ENCODE measurements at places on chromosomes 12 and 14.

DNA sequence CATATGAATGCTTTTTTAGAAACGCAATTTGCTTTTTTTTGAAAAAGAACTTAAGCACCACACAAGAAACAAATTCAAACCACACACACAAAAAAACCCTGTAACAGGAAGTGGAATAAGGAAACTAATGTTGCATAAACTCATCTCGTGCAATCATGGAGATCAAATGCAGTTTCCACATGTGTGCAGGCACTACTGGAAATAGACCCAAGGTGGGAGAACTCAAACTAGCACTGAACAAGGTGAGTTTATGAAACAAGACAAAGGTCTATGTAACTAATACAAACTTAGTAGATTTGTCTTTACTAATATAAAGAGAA, 17.5 kb downstream of the NIN start:
- no peak for DNase-seq

DNA sequence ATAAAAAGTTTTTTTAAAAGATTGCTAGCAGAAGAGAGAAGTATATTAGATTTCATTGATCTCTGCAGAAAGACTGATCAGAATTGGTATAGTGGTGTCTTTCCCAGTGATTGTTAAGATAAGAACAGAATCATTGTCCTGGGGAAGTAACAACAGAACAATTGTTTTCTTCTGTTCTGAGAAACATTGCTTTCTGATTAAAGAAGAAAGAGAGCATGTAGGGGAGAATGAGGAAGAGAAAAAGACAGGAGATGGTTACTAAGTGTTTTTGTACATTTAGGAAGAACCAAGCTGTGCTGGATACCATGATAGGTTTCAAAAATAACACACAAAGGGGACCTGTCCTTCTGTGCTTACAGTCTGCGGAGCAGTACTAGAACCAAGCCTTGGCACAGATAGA, 5.0 kb downstream of the USP30 start:
- DNase-seq: no peak

GRCh38 chr14:49497725-49498348, 88.3 kb downstream of the RPS29 start:
- DNase-seq: peak; percentile 56

GRCh38 chr12:63304887-63305316, 153.9 kb upstream of the AVPR1A start:
- DNase-seq: no peak

- DNase-seq: no peak
Measured at GRCh38 chr12:7498809-7499208, 4.8 kb downstream of the CD163 start.

DNA sequence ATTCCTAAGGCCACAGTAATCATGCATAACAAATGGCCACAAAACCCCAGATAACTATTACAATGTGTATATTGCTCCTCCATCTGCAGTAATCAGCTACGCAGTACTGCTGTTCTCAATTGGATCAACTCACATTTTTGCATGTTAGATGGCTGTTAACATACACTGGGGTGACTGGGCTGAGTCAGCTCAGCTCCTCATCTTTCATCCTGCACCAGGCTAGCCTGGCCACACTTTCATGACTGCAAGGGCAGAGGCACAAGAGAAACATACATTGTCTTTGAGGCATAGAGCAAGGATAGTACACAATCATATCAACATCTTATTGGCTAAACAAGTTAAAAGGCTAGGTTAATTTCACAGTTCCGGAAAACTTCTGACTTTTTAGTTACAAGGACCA, 306.6 kb downstream of the SLC6A15 start:
- DNase-seq: no peak

- DNase-seq: no peak
Measured at GRCh38 chr14:29037411-29037810, 270.8 kb downstream of the FOXG1 start.

GRCh38 chr12:105227879-105228278, 8.1 kb downstream of the APPL2 start:
- DNase-seq: no peak

GRCh38 chr14:93688820-93689219, 99.5 kb downstream of the PRIMA1 start:
- DNase-seq: peak; percentile 62

DNA sequence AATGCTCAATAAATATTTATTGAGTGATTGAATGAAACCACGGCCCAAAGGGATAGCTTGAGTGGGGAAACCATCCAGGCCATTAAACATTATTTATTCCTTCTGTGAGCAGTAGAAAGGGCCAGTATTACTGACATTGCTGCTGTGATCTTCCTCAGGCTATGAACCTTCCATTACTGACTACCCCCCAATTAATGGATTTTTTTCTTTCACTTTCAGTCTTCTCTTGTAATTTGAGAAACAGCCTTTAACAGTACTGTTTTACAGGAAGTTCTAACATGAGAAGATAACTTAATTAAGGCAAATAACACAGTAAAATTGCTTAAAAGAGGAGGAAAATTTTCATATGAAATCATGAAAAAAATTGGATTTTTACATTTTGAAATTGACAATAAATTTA, 629.5 kb downstream of the TRHDE start:
- no peak for DNase-seq

DNA sequence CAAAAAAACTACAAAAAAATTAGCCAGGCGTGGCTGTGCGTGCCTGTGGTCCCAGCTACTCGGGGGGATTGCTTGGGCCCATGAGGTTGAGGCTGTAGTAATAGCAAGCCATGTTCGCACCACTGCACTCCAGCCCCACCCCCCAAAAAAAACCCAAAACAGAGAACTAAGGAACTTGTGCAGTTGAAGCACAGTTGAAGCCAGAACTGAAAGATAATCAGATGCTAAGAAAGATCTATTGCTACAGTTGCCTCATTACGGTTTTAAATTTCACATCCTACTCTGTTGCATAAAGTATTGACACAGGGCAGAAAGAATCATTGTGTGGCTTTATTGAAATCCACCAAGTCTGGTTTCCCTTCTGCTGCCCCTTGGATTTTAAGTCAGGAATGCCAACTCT, 3.8 kb downstream of the CS start:
- no peak for DNase-seq

- no peak for DNase-seq
Measured at GRCh38 chr14:63652406-63652805, 10.7 kb upstream of the WDR89 start.

- no peak for DNase-seq
Measured at GRCh38 chr14:53975444-53975843, 18.8 kb upstream of the BMP4 start.

DNA sequence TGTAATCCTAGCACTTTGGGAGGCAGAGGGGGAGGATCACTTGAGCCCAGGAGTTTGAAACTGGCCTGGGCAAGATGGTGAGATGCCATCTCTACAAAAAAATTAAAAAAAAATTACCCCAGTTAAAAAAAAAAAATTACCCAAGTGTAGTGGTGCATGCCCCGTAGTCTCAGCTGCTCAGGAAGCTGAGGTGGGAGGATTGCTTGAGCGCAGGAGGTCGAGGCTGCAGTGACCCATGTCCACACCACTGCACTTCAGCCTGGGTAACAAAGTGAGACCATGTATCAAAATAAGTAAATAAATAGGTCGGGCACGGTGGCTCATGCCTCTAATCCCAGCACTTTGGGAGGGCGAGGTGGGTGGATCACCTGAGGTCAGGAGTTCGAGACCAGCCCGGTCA, 128.8 kb downstream of the VRK1 start:
- DNase-seq: no peak

- peak; percentile 59 for DNase-seq
Measured at GRCh38 chr14:45610318-45610717, 357.3 kb upstream of the MIS18BP1 start.

- no peak for DNase-seq
Measured at GRCh38 chr14:99217066-99217955, 54.7 kb downstream of the BCL11B start.

- no peak for DNase-seq
Measured at GRCh38 chr14:50045039-50045711, 71.2 kb downstream of the VCPKMT start.

DNA sequence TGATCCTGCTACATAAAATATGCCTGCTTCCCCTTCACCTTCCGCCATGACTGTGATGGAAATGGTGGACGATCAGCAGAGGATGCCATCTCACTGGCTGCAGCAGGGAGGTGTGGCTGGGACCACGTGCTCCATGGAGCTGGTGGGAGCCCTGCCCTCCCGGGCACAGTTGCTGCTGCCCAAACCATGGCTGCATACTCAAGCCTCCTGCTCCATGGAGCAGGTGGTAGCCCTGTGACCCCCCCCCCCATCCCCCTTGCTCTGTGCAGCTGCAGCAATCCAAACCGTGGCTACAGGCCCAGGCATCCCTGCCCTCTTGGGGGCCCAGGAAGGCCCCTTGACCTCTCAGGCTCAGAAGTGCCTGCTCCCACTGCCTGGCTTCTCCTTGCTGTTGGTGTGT, 597.5 kb upstream of the LMO3 start:
- DNase-seq: no peak

GRCh38 chr12:104999347-104999685, 13.2 kb downstream of the NOPCHAP1 start:
- DNase-seq: no peak

DNA sequence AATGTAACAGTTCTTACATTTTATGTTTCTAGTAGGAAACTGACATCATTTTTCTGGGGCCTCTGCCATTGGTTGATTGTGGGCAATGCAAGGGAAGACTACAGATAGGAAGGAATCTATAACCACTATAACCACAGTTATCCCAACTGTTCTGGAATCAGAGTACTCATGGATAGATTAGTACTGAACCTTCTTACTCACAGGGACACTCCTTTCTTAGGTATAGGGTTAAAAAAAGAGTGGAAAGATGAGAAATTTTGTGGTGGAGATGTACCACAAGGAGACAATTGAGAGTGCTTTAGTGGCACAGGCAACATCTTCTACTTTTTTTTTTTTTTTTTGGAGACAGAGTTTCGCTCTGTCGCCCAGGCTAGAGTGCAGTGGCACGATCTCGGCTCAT, 21.0 kb downstream of the TMEM116 start:
- DNase-seq: no peak

DNA sequence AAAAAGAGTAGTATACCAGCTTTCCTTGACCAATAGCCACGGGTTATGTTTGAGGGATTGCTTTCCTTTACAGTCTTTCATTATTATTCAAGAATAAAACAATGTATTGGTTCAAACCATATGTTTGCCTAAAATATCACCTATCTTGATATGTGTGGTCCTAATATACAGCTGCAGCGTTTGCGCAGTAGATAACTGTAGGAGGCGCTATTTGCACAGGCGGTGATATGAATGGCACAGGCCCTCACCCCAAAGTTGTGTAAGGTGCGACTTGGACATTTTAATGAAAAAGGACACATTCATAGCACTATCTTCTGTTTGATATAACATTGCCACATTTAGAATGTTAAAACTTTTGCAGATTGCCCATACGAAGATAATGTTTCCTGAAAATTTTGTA, 298.4 kb downstream of the TRHDE start:
- DNase-seq: no peak

- no peak for DNase-seq
Measured at GRCh38 chr12:120936197-120936596, 32.0 kb upstream of the SPPL3 start.

GRCh38 chr12:42446761-42447160, 120.8 kb downstream of the PPHLN1 start:
- DNase-seq: no peak

- no peak for DNase-seq
Measured at GRCh38 chr14:49250109-49250508, 336.1 kb downstream of the RPS29 start.

DNA sequence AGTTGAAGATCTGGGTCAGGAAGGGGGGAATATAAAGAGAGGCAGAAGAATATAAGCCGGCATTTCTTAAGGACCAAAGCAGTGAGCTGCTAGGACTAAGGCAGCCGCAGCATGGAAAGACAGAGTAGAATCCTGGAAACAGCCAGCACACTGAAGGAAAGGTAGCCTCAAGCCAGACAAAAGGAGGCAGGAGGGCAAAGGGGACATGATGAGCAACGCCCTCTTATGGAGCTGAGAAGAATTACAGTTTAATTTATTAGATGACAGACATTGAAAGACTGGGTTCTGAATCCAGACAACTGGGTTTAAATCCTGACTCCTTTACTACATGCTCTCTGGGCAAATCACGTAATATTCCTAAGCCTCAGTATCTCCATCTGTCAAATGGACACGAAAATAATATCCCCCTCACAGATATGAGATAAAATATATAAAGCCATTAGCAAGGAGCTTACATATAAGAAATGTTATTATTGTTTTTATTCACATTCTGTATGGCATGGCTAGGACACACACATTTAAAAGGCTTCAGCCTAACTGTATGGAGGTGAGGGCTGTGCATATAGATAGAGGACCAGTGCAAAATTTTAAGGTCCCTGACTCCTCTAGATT, 8.1 kb upstream of the PCED1B start:
- DNase-seq: no peak

DNA sequence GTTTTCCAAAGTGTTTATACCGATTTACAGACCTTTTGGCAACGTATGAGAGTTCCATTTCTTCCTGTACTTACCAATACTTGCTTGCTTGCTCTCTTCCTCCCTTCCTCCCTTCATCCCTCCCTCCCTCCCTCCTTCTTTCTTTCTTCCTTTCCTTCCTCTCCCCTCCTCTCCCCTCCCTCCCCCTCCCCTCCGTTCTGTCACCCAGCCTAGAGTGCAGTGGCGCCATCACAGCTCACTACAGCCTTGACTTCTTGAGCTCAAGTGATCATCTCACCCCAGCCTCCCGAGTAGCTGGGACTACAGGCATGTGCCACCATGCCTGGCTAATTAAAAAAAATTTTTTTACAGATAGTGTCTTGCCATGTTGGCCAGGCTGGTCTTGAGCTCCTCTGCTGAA, 40.4 kb downstream of the DIP2B start:
- DNase-seq: no peak

DNA sequence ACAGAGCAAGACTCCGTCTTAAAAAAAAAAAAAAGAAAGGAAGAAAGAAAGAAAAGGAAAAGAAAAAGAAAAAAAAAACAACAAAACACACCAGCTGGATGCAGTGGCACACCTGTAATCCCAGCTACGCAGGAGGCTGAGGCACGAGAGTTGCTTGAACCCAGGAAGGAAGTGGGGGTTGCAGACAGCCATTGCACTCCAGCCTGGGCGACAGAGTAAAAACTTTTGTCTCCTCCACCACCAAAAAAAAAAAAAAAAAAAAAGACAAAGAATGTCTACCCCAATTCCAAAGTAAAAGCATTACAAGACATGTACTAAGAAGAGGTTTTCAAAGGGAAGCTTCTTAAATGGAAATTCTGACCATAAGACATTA, 53.4 kb downstream of the HNRNPC start:
- DNase-seq: no peak

DNA sequence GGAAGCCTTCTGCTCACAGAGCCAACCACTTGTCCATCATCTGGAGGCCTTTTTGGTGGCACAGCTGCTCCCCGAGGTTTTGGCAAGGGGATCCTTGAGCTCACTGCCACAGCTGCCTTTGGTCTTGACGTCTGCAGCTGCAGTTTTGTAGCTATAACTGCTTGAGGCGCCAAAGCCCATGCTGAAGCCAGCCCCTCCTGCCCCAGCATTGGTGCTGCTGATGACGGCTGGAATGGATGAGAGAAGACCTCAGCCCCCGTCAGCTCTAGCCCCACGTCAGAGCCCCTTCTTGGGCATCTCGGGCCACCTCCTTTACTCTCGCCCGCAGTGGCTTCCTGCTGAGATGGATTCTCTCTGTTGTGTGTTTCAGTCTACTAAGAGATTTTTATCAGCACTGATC, 12.3 kb upstream of the KRT74 start:
- no peak for DNase-seq
